Stimulated activated CD8-positive, alpha-beta memory T cell treated with anti-CD3 and anti-CD28 coated beads, Interleukin-15, amount 100 ng/mL, for 1 hour (primary cell): ENCODE measurements at places on chromosomes 1 and 21.

DNA sequence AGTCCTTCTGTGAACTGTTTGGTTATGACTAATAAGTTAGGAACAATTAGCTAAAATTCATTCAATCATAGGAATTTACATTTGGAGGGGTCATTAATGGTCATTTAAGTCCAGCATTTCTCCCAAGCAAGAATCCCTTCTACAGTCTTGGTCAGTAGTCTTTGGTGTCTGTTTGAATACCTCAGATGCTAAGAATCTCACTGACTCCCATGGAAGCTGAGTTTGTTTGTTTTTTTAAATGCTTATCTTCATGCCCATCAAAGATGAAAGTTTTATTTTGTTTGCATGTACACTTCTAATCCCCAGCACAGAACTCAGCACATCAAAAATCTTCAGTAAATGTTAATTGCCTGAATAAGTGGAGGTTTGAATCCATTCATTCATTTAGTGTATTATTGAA, 41.3 kb upstream of the SLC44A3 start:
- DNase-seq = no peak

DNA sequence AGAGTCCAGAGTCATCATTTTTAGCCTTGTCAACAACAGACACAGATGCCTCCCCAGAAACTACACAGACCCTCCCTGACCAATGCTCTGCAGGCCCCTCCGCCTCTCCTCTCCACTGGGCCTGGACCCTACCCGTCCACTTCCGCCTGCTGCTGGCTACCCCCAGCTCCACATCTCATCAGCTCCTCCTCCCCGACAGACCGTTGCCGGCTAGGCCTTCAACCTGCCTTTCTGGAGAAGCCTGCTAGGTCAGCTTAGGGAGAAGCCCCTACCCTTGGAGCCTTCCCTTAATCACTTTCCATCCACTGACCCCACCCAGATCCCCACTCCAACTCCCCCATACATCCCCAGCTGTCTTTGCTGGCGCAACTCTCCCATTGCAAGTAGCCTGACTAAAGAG, 1.4 kb downstream of the TRIM17 start:
- DNase-seq = no peak

- DNase-seq = no peak
Measured at GRCh38 chr1:238469146-238469631, 578.5 kb upstream of the ZP4 start.

- DNase-seq = no peak
Measured at GRCh38 chr1:240946926-240947325, 335.0 kb upstream of the GREM2 start.
